ENCODE measurements at places on chromosomes 3 and 15.

GRCh38 chr15:76062286-76062685 is 2.5 kb downstream of the TMEM266 start:
- DNase-seq: no peak

- peak; percentile 57 for DNase-seq
Measured at GRCh38 chr3:71201939-71202338, 381.6 kb downstream of the FOXP1 start.

DNA sequence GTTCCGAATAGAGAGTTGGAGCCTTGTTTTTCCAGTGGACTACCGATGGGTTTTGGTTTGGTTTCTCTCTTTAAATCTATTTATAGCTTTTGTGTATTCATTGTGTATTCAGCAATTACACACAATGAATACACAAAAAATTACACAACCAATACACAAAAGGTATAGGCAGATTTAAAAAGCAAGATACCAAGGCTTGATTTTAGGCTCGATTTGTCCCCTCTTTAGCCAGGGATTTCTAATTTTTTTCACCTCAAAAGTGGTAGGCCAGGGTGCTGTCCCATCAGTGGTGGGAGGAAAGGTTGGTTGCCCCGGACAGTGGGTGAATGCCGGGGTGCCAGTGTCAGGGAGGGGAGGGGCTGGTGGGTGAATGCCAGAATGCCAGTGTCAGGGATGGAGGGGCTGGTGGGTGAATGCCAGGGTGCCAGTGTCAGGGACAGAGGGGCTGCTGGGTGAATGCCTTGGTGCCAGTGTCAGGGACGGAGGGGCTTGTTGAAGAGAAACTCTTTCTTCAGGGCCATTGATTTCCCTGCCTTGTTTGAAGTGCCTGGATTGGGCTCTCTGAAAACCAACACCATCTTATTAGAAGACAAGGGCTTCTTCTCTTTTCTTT is 186.2 kb downstream of the GOLGA6L6 start:
- DNase-seq: peak; percentile 13

DNA sequence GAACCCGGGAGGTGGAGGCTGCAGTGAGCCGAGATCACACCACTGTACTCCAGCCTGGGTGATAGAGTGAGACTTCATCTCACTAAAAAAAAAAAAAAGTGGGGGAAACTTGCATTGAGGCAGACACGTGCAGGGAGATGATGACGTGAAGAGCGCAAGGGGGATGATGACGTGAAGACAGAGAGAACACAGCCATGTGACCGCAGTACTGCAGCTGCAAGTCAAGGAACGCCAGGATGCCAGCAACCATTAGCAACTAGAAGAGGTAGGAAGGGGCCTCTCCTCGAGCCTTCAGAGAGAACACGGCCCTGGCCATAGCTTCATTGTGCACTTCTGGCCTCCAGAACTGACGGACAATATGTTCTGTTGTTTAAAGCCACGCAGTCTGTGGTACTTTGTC is 28.3 kb downstream of the RFT1 start:
- no peak for DNase-seq

DNA sequence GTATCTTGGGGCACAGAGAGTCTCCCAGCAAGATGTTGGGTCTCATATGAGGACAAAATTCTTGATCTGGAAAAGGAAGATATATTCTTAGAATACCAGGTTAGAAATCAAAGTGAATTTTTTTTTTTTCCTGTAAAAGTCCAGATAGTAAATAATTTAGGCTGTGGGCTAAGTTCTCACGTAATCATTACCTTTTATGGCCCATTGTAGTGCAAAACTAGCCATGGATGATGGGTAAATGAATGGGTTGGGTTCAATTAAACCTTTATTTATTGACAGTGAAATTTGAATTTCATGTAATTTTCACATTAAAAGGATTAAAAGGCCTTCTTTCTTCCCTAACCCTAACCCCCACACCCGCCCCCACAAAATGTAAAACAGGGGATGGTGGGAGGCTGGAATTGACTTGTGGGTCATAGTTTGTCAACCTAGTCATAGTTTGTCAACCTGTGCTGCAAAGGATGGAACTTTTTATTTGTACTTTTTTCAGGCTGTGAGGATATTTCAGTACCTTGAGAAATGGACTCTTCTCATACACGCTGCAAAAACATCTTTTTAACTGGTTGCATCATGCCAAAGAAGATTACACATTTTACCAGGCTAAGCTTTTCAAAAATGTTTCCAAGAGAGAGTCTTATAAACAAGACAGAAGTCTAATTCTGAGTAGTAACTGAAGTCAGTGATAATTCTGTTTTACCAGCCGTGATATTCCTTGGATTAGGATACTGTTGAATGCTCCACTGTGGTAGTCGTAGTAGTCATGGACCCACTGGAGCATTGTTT is 138.8 kb downstream of the AKAP13 start:
- DNase-seq: no peak

DNA sequence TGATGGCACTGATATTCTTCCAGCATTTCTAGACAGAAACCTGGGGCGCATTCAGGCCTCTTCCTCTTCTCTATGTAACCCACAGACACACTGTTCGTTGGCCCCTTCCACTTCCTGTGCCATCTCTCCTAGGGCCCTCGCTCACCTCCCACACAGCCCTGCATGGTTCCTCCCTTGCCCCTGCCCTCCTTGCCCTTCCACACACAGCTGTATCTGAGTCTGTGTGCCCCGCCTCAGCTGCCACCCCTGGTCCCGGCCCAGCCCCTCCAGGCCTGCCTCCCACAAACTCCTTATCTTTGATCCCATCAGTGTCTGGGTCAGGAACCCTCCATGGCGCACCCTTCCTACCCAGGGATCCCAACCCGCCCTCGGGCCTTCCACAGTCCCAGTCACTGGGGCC is 37.9 kb downstream of the RAB6B start:
- no peak for DNase-seq

DNA sequence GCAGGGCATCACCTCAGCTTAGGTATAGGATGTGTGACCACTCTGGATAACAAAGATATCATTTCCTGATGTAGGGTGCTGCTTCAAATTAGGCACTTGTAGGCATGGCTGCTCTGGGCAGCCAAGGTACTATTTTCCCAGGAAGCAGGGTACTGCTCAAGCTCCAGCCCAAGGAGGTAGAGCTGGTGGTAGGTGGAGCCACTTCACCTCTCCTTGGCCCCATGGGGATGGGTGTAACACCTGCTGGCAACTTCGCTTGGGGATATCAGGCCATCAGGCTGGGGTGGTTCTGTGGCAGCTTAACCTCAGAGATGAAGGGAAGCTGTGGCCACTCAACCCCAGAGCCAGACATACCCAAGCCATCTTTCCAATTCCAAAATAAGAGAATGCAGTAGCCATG is 147.1 kb upstream of the IGF1R start:
- no peak for DNase-seq

DNA sequence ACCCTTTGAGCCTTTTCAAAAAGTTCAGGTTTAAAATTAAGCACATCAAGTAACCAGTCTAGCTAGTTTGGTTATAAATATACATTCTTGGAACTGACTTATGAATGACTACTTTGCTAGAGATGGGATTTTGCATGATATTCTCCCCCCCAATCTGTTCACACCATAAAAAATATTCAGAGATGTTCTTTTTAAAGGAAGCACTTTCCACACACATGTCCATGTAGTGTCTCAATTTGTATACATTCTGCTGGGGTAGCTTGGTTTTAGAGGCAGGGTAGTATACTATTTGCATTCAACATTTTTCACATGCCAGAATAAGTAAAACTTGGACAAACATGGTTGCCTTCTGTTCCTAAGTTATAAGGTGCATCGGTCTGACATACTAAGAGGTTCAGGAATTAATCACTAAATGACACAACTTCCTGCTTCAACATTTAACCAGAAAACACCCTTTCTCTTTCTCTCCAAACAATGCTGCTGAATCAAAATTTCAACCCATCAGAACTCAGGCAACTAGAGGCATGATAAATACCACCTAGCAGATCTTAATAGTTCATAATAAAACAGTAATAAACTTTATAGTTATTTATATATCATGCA is 57.0 kb downstream of the SUMF1 start:
- DNase-seq: no peak

GRCh38 chr3:152623286-152623911 is 211.5 kb upstream of the P2RY1 start:
- DNase-seq: no peak
